Omental fat pad (tissue), 4 donors: ENCODE measurements at places on chromosomes 6 and 20.

- no peak for DNase-seq
Observed at GRCh38 chr6:14454473-14454775, 336.9 kb downstream of the CD83 start.

- DNase-seq = no peak
Observed at GRCh38 chr20:55565096-55565773, 440.1 kb downstream of the CBLN4 start.

DNA sequence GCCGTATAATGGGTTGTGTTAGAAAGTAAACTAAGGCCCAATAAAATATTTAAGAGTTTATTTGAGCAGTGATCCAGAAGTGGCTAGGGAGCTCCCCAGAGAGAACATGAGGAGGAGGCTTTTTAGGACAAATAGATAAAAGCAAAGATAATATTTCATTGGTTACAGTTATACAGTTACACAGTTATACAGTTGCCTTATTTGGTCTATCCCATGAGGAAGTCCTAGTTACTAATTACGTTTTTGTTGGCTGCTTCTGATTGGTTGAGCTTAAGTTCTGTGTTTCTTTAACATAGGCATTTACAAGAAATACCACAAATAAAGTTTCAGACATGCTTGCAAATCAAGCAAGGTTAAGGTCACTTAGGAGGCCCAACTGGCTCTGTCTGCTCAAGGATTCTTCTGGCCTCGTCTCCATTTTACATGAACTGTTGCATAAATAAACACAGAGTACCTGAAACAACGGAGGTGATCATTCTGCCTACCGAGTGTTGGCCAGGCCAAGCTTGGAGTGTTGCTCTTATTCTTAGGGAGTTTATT lies 7.0 kb downstream of the UBD start:
- DNase-seq = no peak

DNA sequence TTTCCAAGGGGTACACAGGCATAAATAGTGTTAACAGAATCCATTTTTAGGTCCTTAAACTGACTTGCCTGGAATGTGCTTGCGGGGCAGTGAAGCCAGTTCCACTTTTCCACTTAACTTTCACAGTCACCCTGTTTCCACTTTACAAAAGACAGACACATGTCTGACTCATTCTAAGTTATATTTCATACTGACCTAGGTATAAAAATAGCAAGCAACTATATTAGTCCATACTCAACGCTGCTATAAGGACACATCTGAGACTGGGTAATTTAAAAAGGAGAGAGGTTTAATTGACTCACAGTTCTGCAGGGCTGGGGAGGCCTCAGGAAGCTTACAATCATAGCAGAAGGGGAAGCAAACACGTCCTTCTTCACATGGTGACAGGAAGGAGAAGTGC lies 88.2 kb downstream of the MTFR2 start:
- DNase-seq = no peak

DNA sequence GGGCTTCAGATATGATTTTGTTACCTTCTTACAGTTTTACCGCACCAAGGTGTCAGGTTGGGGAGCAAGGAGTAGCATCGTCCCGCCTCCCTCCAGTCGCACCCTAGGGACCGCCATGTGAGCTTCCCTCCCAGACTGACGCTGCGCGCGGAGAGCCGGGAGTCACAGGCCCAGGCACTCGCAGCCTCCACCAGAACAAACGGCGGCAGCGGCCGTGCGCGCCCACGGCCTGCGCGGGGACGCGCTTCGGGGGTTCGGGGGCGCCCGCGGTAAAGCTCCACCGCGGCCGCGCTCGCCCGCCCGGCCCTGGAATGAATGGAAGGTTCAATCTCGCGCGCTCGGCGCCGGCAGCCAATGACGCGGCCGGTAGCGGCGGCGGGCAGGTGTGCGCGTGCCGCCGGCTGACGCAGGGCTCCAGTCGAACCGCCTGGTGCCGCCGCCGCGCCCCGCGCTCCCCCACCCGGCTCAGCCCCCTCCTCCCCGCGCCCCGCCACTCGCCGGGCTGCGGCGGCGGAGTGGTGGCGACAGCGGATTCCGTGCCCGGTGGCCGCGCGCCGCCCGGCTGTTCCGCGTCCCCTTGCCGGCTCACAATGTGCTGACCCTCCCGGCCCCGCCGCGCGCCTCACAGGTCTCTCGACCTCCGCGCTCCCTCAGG lies 16.5 kb upstream of the LIN28B start:
- DNase-seq = no peak

DNA sequence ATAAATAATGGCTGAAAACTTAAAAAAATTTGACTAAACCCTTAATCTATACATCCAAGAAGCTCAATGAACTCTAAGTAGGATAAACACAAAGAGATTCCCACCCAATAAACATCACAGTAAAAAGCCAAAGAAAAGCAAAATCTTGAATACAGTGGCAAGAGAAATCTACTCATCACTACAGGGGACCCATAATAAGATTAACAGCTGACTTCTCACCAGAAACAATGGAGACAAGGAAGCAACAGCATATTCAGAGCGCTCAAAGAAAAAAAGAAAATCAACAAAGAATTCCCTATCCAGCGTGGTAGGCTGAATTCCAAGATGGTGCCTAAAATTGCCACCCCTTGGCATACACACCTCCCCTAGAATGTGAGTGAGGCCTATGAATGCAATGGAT lies 18.6 kb downstream of the SNX3 start:
- DNase-seq = no peak

DNA sequence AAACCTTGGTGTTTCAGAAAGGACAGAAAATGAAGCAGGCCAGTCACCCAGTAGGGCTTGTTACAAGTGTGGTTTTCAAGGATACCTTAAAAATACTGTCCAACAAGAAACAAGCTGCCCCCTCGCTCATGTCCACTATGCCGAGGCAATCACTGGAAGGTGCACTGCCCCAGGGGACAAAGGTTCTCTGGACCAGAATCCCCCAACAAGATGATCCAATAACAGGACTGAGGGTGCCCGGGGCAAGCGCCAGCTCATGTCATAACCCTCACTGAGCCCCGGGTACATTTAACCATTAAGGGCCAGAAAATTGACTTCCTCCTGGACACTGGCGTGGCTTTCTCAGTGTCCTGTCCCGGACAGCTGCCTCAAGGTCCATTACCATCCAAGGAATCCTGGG lies 6.6 kb upstream of the NT5DC1 start:
- no peak for DNase-seq

DNA sequence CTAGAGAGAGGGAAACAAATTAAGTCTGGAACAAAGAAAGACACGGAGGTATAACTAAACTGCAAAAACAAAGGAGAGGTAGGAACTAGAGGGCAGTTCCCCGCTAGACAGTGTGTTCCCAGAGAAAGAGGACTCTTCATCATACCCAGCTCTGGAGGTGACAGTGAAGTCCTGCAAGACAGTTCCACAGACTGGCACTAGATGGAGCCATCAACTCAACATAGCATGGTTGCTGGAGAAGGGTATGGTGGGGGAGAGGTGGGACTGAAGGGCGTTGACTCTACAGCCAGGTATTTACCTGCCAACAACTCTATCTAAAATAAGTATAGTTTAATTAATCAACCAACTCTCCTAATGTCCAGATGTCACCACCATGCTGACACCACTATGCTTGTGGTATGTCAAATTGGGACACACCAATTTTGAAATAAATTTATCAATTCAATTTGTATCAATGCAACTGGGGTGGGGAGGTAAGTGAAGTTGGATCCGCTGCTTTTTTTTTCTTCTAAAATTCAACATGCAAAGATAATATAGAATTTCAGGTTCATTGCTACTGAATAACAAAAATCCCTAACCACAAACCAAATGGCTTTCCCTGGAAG lies 9.7 kb downstream of the BACH2 start:
- no peak for DNase-seq

DNA sequence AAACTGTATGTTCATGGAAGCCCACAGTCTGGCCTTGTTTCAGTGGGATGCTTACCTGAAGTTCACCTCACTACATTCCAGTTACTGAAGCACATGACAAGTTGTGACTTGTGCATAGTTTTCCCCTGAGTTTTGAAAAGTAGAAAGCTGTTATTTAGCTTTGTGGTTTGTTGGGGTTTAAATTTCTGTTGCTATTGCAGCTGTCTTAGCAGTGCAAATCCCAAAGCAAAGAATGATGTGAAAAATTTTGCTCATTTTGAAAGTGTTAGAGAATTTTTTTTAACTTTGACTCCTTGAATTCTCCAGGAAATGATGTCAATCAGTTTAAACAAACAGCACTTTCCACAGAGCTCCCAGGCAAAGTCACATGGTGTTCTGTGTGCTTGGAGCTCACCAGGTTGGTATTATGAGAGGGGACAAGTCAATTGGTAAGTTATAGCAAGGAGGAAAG lies 268.4 kb downstream of the ADGRG6 start:
- DNase-seq = no peak

GRCh38 chr6:26064619-26065257 lies 22.5 kb upstream of the HFE start:
- DNase-seq = no peak

- no peak for DNase-seq
Observed at GRCh38 chr6:109834595-109835437, 143.3 kb upstream of the GPR6 start.

- no peak for DNase-seq
Observed at GRCh38 chr6:29744621-29745020, 21.4 kb downstream of the HLA-F start.
